Renal cortical epithelial cell (primary cell): ENCODE measurements at places on chromosomes 4 and X. TPM values are rescaled to one million over a fixed set of nuclear protein-coding genes. Genes with fewer than 3 reads are reported as not detected.
A peak's percentile ranks its signal among the peaks of the same experiment; 100 is the strongest.

PPP1R2C gene
- not detected in 2 replicates for total RNA-seq

GRCh38 chr4:155079871-155080270, 128.6 kb upstream of the NPY2R start:
- DNase-seq, result peak; percentile 73

DNA sequence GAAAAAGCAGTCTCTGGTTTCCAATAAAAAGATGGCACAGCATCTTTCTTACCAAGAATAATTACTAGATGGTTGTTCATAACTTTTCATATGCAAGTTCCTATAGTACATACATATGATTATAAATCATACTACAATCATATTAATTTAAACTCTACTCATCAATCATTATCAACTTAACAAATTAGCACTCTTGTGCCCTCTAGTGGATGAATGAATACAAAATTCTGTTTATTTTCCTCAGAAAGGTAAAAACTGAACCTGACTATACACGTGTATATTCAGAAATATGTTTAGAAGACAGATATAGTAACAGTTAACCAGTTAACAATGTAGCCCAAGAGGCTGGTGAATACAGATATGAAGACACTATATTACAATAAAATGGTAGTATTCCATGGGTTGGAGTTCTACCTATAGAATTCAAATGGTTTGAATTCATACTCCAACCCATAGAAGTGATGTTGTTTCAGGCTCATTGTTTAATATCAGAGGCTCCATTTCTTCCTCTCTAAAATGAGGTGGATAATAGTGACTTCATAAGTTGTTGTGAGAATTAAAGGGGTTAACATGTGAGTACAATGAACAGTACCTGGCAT, 100.0 kb downstream of the ADAMTS3 start:
- DNase-seq, result peak; percentile 56

CLTRN gene
- total RNA-seq, result 2.8 and 3.0 TPM in 2 replicates

SRPX gene
- total RNA-seq, result 5.9 and 8.3 TPM in 2 replicates

- DNase-seq, result peak; percentile 93
Observed at GRCh38 chrX:48498374-48498809, 10.4 kb upstream of the PORCN start.

- DNase-seq, result no peak
Observed at GRCh38 chrX:68728186-68728585, 80.7 kb downstream of the STARD8 start.

DNA sequence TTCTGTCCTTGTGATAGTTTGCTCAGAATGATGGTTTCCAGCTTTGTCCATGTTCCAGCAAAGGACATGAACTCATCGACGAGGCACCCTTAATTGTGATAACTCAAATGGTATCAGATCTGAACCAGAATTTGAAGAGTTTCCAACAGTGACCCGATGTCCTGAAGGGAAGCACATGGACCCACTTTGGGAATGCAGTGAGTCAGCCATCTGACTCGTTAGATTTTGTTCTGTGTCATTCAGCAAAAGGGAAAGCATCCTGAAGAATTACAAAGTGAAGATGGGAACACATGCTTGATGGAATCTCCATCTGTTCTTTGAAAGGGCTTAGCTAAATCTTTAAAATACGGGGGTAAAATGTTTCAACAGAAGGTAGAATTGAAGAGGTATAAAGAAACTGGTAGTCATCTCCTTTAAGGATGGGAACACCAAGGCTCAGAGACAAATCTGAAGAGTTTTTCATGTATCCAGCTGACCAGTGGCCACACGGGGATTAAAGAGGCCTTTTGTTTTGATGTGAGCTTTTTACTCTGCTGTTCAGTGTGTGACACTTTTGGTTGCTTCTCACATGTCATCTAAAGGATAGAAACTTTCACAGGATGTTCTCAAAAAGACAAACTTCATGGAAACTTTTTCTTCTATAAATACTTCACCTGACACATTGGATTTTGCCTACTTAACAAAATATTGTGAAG, 393.8 kb downstream of the INPP4B start:
- peak; percentile 8 for DNase-seq

COL25A1 gene
- 0.35 TPM in 1 of 2 replicates, not detected in the other for total RNA-seq

DNA sequence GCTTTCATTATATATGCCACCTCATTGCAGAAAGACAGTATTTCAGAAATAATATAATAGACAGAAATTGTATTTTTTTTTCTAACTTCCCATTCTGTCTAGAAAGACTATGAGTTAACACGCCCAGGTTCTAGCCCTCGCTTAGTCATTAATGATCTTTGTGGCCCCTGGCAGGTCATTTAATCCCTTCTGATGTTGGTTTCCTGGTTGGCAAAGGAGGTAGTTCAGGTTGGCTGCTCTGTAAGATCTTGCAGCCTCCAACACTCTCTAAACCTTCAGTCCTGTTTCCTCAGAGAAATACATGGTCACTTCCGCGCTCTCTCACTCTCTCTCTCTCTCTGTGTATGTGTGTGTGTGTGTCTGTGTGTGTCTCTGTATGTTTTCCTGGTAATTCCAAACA, 156.3 kb upstream of the NOCT start:
- DNase-seq, result peak; percentile 97

GRCh38 chr4:8439914-8440491, 520 bp downstream of the ACOX3 start:
- DNase-seq, result no peak

- no peak for DNase-seq
Observed at GRCh38 chrX:116009346-116009745, 161.2 kb upstream of the AGTR2 start.

DNA sequence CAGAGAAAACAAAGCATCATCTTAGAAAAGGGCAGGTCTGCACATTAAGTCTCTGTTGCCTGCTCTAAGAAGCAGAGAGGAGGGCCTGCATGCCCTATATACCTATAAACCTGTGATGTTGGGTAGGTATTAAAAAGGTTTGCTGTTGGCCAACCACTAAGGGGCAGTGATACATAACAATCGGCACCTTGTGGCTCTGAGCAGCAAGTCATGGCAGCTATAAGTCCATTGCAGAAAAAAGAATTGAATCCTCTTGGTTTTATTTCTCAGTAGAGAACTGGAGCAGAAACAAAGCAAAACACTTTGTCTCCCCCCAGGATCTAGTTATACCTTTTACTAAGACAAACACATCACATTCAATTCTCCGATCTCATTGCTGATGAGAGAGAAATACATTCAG, 1364.4 kb downstream of the STIM2 start:
- peak; percentile 13 for DNase-seq

DNA sequence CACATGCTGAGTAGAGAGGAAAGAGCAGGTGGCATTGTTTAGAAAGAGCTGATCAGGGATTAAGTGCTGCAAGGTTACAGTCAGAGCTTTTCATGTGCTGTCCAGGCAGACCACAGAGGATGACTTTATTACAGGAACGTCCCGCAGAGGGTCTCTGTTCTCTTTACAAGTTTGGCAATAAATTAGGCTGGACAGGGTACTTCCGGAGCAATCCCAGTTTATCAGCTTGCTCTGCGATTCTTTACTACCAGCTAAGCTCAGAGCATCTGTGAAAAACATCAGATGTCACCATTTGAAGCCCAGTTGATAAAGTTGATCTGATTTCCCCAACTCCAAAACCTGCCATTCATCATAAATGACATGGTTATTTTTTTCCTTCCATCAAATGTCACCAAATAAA, 633.1 kb downstream of the NLGN4X start:
- DNase-seq, result no peak

CYSLTR1 gene
- not detected in 2 replicates for total RNA-seq

DNA sequence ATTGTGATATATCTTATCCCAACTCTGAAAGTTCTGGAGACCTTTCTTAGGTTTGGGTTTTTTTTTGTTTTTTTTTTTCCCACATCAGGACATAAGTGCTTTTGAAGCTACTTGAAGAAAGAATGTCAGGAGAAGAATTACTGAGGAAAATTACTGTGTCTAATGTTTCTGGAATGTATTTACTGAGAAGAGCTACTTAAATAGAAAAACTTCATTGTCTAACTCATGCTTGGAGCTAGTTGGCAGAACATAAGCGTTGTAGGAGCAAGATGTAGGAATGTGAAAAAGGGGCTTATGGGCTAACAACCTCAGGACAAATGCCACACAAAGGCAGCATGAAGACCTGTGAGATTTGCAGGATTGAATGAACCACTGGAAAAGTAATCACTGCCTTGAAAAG, 166.6 kb upstream of the GLRA2 start:
- peak; percentile 73 for DNase-seq
